Amniotic stem cell (primary cell): ENCODE measurements at places on chromosomes 13 and 19.

- no peak for DNase-seq
Observed at GRCh38 chr19:43444531-43445287, 20.7 kb downstream of the LYPD3 start.

DNA sequence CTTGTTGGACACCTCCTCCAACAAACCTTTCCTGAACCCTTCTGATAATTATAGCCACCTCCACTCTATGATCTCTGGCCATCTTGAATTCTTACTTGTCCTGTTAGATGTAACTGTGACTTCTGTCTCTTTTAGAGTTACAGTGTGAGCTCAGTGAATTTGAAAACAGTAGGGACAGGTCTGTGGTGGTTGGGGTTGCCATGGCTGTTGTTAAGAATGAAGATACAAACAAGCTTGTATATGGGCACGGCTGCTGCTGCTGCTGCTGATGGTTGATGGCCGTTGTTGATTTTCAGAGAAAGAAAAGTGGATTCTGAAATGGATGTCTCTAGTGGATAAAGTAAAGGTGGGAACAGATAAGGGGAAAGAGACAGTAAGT lies 101.5 kb downstream of the STARD13 start:
- no peak for DNase-seq

DNA sequence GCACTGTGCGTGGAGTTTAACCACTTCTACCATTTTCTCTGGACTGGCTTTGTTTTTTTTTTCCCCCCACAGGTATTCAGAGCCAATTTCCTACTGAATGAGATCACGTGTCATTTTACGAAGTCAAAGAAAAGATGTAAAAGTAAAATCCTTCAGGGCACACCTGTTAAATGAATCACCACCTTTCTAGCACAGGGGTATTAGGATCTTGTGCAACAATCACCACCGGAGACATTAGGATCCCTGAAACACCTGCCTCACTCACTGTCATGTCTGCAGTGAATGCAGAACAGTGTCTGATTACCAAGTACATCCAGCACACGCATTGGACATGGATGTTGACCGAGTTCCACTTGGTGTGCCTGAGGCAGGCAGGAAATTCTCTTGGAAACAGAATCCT lies 17.2 kb downstream of the BRD4 start:
- no peak for DNase-seq

DNA sequence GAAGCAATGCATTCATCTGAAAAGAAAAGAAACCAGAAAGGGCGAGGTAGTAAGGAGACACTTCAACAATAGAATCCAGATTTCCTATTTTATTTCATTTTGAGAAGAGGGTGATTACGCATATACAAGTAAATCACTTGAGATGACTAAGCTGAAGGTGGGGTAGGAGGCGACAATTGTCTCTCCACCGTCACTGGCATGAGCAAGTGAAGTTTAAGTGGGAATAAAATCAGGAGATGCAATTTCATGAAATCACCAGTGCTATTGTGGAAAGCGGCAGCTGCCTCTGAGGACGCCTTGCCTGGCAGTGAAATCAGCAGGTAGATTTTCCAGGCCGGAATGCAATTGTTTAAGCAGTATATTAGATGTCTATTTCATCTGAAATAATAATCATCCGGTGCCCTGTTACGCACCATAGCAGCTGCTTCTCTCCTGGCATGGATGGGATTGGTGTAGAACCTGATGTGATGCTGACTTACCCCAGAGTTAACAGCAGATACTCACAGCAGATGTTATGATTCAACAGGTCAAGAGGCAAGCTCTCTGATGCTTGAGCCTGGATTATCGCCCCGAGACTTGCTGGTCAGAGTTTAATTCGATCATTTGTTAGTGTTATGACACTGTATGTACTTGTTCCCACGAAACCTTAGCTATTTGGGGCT lies 64.3 kb downstream of the RASL11A start:
- DNase-seq: no peak
